Stimulated activated CD4-positive, alpha-beta T cell treated with anti-CD3 and anti-CD28 coated beads, TNF-alpha, amount 100 ng/mL, for 1 hour (primary cell): ENCODE measurements at places on chromosomes 2 and 18.
A peak's percentile ranks its signal among the peaks of the same experiment; 100 is the strongest.

- no peak for DNase-seq
Observed at GRCh38 chr2:218839888-218840287, 8.3 kb upstream of the PRKAG3 start.

GRCh38 chr18:13450289-13451212 is 232.0 kb downstream of the LDLRAD4 start:
- DNase-seq = no peak

DNA sequence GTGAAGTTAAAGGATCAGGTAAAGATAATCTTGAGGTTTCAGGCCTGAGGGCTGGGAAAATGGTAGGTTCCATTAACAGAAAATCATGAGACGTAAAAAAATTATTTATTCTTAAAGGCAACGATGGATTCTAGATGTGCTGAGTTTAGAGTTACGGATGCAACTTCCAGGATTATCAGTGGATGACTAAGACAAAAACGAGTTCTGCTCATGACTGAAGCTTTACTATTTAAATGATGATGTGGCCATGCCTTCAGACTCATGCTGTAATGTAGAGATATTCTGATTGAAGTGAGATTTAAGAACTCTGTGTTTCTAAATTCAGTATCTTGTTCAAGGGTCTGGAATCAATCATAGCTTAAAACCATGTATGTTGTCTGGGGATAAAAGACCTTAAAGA is 5.0 kb downstream of the TMEM237 start:
- DNase-seq = no peak

DNA sequence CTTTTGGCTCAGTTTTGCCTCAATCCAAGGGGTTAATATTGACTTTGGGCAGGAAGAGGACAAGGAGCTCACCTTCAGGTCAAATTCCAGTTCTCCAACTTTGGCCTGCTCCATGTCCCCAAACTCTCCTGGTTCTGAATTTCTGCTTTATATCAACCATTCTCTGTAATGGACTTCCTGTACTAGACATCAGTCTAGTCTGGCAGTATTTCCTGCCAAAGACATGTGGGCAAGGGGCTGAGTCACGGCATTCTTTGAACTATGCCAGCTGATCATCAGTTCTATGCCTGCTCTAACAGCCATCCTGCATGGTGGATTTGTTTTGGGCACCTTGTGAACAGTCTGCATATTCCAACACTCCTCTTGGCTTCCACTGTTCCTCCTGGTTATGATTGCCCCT is 199.4 kb downstream of the ZEB2 start:
- DNase-seq = peak; percentile 5

DNA sequence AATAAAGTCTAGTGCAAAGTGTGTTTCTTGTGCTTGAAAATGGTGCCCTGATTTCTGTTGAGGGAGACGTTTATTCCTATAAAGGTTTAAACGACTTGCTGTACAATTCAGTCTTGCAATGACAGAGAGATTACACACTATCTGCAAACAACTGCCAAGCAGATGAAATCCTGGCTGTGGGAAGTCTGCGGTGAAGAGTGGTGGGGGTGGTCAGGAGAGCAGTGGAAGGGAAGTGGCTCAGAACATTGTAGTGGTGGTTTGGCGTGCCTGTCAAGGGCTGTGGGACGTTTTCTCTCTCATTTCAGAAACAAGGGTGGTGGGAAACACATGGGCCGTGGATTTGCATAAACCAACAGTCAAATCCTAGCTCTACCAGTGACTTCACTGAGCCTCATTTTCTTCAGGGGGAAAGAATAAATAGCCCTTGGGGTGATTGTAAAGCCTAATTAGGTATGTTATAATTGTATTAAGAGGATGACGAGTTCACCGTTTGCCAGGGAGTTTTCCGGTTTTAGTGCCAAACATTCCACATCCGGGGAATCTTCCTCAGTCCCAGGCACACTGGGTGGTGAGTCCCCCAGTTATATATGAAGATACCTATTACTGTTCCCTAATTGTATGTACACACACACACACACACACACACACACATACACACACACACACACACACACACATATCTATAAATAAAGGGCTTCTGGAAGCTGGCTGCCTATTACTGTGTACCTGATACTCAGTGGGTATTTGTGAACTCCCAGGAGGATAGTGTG is 115.0 kb downstream of the SPTBN1 start:
- no peak for DNase-seq

- no peak for DNase-seq
Observed at GRCh38 chr18:10265560-10266333, 188.7 kb upstream of the APCDD1 start.

GRCh38 chr2:198928026-198928425 is 529.7 kb downstream of the SATB2 start:
- DNase-seq = no peak

DNA sequence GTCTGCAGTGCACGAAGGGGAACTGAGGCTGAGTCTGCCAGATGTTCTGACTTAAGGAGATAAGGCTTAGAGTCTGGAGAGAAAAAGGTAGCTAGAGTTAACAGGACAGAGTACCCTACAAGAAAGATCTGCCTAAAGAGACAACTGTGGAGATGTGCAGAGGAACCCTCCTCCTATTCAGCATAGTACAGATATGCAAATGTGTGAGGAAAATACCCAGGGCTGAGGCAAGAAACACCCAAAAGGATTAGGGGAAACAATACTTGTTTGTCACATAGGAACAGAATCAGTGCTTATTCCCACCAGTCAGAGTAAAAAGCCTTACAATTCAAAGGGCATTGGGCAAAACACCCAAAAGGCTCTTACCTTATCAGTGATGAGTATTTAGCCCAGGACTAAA is 67.8 kb downstream of the SS18 start:
- DNase-seq = no peak

DNA sequence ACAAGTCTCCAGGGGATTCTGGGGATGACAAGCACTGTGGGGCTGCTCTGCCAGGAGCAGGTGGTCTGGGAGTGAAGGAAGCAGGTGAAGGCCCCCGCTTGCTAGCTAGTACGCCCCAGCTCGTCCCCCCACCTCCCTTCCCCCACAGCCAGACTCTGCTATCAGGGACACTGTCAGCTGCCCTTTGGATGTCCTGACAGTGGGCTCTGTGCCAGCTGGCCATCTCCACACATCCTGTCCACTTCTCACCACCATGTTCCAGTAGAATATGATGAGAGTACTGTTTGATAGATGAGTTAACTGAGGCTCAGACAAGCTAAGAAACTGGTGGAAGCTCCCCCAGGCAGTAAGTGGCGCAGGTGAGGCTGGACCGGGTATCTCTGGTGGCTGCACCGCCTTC is 276.2 kb downstream of the CELF4 start:
- DNase-seq = no peak

DNA sequence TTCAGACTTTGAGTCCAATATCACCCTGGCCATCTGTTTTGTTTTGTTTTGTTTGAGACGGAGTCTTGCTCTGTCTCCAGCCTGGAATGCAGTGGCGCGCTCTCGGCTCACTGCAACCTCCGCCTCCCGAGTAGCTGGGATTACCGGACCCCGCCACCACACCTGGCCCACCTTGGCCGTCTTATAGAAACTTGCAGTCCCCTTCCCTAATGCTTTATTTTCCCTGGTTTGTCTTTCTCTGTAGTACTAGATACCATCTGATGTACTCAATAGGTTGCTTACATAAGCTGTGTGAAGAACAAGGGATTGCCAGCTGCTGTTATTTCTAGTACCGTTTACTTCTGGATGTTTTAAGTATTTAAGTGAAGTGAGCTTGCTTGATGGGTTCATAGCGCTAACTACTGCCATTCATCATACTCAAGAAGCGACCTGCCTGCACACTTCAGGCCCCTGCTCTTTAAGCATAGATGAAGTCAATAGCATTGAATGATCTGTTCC is 1.2 kb downstream of the RPL31 start:
- DNase-seq = no peak
